Kidney (tissue), 22 donors: ENCODE measurements at places on chromosomes 4 and X. TPM values are rescaled to one million over a fixed set of nuclear protein-coding genes. Genes with fewer than 3 reads are reported as not detected.
A peak's percentile ranks its signal among the peaks of the same experiment; 100 is the strongest.

Gene ADGRA3
- total RNA-seq = 28.7 TPM

DNA sequence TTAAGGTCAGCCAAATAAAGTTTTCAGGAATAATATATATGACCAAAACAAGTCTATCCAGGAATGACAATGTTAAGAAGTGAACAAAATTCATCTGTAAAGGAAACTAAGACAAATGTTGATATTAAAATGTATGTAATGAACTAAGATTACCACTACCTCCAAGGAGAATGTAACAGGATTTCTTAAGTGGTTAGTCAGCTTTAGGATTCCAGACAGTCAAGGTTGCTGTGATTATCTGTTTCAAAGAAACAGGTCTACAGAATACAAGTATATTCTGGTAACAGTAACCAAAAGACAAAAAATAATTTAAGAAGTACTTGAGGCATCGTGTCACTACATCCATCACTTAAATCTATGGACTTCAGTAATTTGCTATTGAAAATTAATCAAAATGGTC is 172.8 kb downstream of the SCFD2 start:
- H3K27me3 ChIP-seq = no peaks in the 10 kb centered on the region
- H3K27ac ChIP-seq = no peak overlapping the region
- no peaks in the 10 kb centered on the region for H3K36me3 ChIP-seq
- no peak overlapping the region for H3K4me3 ChIP-seq
- no peak for DNase-seq

GRCh38 chr4:121217351-121217750 is 53.2 kb upstream of the TNIP3 start:
- DNase-seq = no peak
- no peaks in the 10 kb centered on the region for H3K36me3 ChIP-seq
- no peak overlapping the region for H3K4me3 ChIP-seq
- H3K27ac ChIP-seq = no peak overlapping the region
- no peaks in the 10 kb centered on the region for H3K27me3 ChIP-seq

DNA sequence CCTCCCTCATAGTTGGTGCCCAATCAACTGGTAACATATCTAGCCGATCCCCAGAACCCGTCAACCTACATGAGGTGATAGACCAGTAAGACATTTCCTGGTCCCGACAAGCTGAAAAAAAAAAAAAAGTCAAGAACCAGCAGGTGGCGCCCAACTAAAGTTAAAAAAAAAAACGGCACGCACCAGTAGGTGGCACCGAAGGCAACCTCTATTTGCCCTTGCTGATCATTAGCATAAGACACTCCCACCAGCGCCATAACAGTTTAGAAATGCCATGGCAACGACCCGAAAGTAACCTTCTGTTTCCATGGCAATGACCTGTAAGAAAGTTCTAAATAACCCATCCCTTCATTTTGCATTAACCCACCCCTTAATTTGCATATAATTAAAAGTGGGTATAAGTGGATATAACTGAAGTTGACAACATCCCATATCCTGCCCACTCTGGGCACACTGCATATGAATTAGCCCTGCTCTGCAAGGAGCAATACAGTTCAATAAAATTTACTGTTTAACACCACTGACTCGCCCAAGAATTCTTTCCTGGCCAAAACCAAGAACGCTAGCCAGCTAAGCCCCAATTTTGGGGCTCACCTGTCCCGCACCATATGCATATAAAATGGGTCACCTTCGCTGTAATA is 83.9 kb upstream of the SPANXB1 start:
- H3K27me3 ChIP-seq = no peaks in the 10 kb centered on the region
- peak; percentile 35 for DNase-seq
- H3K4me1 ChIP-seq = no peaks in the 10 kb centered on the region

DNA sequence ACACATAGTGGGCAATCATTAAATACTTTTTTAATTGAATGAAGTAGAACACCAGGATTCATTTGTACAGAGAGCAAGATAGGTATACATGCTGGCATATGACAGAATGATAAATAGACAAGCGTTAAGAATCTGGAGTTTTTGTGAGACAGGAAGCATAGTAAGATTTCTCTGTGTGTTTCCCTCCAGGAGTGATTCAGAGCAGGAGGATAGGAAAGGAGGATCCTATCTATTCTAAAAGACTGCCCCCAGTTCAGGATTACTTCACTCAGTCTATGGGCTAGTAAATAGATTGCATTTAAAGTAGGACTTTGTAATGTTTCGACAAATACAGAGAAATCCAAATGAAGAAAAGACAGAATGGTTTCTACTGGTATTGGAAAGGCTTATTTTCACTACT is 423.7 kb downstream of the PDGFC start:
- H3K4me3 ChIP-seq = no peak overlapping the region
- H3K27ac ChIP-seq = no peak overlapping the region
- H3K27me3 ChIP-seq = no peaks in the 10 kb centered on the region
- no peak for DNase-seq
- no peaks in the 10 kb centered on the region for H3K4me1 ChIP-seq
- H3K36me3 ChIP-seq = no peaks in the 10 kb centered on the region

GRCh38 chrX:40644176-40644575 is 3.2 kb downstream of the CXorf38 start:
- H3K27ac ChIP-seq = peak overlapping the region; percentile 93
- peaks cover 14% of the 10 kb centered on the region for H3K27me3 ChIP-seq
- peak overlapping the region; percentile 51 for H3K4me3 ChIP-seq
- no peaks in the 10 kb centered on the region for H3K4me1 ChIP-seq

Gene DRD5
- total RNA-seq = not detected

- no peak overlapping the region for H3K4me3 ChIP-seq
- no peaks in the 10 kb centered on the region for H3K27me3 ChIP-seq
- no peak overlapping the region for H3K27ac ChIP-seq
- DNase-seq = no peak
- H3K4me1 ChIP-seq = no peaks in the 10 kb centered on the region
These were observed 101.7 kb downstream of the CHIC2 start for GRCh38 chr4:53962516-53963225.

GRCh38 chr4:89008166-89008565 is 48.8 kb downstream of the FAM13A start:
- H3K27ac ChIP-seq = no peak overlapping the region
- H3K27me3 ChIP-seq = no peaks in the 10 kb centered on the region
- H3K36me3 ChIP-seq = no peaks in the 10 kb centered on the region

Gene PCDH11X
- 0.41 TPM for total RNA-seq

DNA sequence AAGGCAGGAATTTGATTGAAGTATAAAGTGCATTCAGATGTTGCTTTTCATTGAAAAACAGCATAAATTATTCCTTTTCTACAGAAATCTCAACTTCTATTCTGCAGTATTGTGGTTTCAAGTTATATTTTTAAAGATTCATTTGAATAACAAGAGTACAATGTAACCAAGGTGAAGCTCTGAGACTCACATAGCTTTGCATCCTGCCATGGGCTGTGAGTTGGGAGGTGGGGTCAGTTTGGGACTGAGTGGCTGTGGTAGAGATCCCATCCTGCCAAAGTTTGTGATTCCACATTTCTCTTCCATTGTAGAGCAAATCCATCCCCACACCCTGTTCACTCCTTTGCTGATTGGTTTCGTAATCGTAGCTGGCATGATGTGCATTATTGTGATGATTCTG is 69.2 kb downstream of the KIT start:
- H3K27ac ChIP-seq = no peak overlapping the region
- H3K4me3 ChIP-seq = no peak overlapping the region
- no peaks in the 10 kb centered on the region for H3K4me1 ChIP-seq
- H3K27me3 ChIP-seq = no peaks in the 10 kb centered on the region
- no peak for DNase-seq

GRCh38 chr4:186839122-186840037 is 115.7 kb upstream of the FAT1 start:
- no peak overlapping the region for H3K4me3 ChIP-seq
- peaks cover 1% of the 10 kb centered on the region for H3K4me1 ChIP-seq
